CD4-positive, alpha-beta T cell treated with Interleukin-6 at 100 ng/mL for 8 hours (primary cell): ENCODE measurements at places on chromosomes 12 and 14.

GRCh38 chr14:64337888-64338615 is 43.9 kb upstream of the ESR2 start:
- peak; percentile 3 for DNase-seq

- no peak for DNase-seq
Observed at GRCh38 chr14:79730196-79730595, 481.1 kb downstream of the DIO2 start.

GRCh38 chr14:100402631-100403030 is 79.5 kb downstream of the SLC25A47 start:
- DNase-seq: no peak

DNA sequence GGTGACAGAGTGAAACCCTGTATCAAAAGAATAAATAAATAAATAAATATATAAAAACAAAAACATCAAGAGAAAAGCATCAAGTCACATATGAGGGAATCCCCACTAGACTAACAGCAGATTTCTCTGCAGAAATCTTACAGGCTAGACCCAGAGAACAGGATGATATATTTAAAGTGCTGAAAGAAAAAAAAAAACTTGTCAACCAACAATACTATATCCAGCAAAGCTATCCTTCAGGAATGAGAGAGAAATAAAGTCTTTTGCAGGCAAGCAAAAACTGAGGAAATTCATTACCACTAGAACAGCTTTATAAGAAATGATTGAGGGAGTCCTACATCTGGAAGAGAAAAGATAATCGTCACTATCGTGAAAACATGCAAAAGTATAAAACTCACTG is 6.4 kb upstream of the SFSWAP start:
- DNase-seq: no peak

DNA sequence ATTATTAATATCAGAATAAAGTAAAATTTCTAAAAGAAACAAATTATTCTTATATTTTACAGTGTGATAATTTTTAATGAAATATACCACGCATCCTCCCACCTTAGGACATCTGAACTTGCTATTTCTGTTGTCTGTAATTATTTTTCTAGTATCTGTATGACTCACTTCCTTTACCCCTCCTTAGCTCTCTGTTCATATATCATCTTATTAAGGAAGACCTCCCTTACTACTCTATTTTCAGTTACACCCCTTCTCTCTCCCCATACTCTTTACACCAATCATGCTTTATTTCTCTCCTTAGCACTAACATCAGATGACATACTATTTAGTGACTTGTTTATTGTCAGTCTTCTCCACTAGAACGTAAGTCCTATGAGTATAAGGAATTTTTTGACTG is 34.2 kb upstream of the C12orf50 start:
- DNase-seq: no peak

DNA sequence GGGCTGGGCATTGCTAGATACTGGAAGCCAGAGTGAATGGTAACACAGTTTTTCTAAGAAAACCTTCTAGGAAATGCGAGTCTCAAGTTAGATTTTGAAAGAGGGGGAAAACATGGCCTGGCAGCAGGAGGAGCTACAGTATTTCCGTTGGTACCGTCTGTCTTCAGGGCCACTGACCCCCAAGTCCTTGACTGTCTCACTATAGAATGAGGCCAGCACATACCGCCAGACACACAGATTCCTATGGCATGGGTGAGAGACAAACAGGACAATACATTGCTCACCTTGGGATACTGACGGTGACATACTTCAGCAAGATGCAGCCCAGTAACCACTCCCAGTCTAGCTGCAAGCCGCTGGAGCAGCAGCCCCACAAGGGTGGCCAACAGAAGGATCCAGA is 21.7 kb downstream of the SLC11A2 start:
- no peak for DNase-seq

GRCh38 chr14:65945327-65945726 is 532.8 kb downstream of the FUT8 start:
- no peak for DNase-seq

DNA sequence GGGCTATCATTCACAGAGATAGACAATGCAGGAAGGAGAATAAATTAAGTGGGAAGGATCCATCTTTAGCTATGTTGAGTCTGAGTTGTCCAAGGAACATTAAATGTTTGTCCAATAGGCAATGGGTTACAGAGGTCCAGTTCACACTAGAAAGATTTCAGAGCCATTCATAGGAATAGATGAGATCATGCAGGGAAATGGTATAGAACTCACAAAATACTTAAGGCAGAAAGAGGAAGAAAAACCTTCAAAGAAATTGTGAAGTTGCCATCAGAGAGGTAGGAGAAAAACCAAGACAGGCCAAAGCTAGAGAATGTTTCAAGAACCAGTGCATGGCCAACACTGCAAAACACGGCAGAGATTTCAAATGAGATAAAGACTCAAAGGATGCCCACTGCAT is 94.1 kb downstream of the PHLDA1 start:
- DNase-seq: no peak

DNA sequence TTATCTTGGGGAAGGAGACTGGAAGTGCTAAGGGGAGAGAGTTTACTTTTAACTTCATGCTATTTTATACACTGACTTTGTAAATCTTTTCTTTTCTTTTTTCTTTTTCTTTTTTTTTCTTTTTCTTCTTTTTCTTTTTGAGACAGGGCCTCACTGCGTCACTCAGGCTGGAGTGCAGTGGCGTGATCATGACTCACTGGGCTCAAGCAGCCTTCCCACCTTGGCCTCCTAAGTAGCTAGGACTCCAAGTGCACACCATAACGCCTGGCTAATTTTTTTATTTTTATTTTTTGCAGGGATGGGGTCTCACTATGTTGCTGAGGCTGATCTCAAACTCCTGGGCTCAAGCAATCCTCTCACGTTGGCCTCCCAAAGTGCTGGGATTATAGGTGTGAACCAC is 294.6 kb upstream of the PRICKLE1 start:
- no peak for DNase-seq

DNA sequence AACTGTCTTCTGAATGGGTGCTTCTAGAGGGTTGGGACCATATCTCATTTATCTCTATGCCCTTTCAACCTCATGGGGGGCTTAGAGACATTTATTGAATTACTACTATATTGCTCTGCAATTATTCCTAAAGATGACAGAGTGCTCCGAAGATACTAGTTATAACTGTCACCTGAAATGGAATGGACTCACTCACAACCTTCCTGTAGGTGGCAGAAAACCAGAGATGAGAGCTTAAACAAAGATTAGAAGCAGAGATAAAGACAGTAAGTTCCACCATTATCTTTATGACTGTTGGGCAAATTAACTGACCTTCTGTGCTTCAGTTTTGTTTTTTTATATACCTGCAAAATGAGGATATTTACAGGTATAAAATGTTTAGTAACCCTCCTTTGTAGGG is 31.5 kb upstream of the GTF2A1 start:
- DNase-seq: no peak

- DNase-seq: no peak
Observed at GRCh38 chr12:111366583-111366982, 2.3 kb downstream of the PHETA1 start.

GRCh38 chr12:76708296-76708695 is 55.6 kb upstream of the ZDHHC17 start:
- DNase-seq: no peak

DNA sequence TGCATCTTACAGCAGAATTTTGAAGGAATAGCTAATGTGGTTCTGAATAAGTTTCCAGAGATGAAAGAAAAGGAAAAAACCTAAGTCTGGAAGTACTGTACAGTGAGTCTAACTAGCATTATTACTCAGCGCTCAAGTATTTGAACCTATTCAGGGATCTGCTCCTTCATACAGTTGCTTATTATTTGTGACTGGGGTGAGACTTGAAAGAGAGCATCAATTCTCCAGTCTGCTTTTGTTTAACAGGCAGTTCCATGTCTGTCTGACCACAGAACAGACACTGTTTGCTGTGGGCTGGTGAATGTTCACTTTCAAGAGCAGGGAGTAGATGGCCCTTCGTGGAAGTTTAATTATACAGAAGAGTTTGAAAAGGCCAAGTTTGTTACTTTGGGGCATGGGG is 9.3 kb downstream of the ETV6 start:
- no peak for DNase-seq

GRCh38 chr12:132424811-132425210 is 65.1 kb upstream of the FBRSL1 start:
- no peak for DNase-seq

- no peak for DNase-seq
Observed at GRCh38 chr12:68403711-68404110, 71.5 kb upstream of the MDM1 start.

DNA sequence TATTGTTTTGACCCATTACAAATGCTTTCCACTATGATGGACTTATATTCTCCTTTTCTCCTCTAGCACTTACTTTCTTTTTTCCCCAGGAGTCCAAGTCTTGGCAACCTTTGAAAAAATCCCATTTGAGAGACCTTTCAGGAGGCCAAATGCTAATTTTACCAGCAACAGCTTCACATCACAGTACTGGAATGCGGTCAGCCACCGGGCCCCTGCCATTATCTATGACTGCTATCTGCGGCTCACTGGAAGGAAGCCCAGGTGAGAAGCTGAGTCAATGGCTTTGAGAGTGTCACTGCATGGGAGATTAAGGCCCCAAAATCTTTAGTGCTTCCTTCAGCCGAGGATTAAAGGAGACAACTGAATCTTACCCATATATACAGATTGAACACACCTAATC is 64.2 kb downstream of the ERGIC2 start:
- DNase-seq: no peak

GRCh38 chr12:44565163-44565562 is 311.0 kb downstream of the NELL2 start:
- no peak for DNase-seq

- no peak for DNase-seq
Observed at GRCh38 chr14:71314717-71315116, 407.5 kb downstream of the PCNX1 start.

GRCh38 chr14:89184952-89185351 is 232.1 kb downstream of the FOXN3 start:
- DNase-seq: no peak

DNA sequence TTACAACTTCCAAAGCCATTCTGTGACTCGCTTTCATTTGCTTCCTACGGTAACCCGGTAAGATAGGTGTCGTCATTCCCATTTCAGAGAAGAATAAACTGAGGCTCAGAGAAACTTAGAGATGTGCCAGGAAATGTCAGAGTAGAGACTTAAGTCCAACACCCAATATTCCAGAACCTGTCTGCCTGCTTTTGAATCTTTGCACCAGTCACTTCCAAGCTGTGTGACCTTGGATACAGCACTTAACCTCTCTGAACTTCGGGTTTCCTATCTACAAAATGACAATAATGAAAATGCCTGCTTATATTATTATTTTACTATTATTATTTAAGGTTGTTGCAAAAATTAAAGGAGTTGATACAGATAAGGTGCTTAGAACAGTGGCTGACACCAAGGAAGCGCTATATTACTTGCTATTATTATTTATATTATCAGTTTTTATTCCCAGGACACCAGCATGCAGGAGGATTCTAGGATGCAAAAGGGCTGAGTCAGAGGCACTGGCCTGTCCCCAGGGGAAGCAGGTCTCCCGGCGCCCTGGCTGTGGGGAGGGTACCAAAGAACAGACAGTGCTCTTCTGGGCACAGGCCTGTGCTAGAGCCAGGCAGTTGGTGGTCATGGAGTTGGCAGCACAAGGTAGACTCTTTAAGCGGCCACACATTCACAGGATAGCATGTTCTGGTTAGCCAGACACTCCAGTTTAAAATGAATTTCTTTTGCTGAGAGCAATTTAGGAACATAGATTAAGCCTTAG is 5.4 kb downstream of the HSPB8 start:
- DNase-seq: no peak

- no peak for DNase-seq
Observed at GRCh38 chr12:81207173-81207572, 129.3 kb downstream of the ACSS3 start.

GRCh38 chr12:57012600-57013465 is 3.5 kb downstream of the TAC3 start:
- no peak for DNase-seq

- no peak for DNase-seq
Observed at GRCh38 chr12:57535764-57536596, 11.0 kb downstream of the DCTN2 start.

GRCh38 chr14:103281496-103282231 is 52.4 kb upstream of the EIF5 start:
- no peak for DNase-seq

- no peak for DNase-seq
Observed at GRCh38 chr12:127820271-127820670, 446.7 kb upstream of the TMEM132C start.
